Neural crest cell (in vitro differentiated cells): ENCODE measurements at places on chromosomes 12 and 14. TPM values are rescaled to one million over a fixed set of nuclear protein-coding genes. Genes with fewer than 3 reads are reported as not detected.

GRCh38 chr12:24363177-24363754 lies 413.8 kb upstream of the SOX5 start:
- no peak for DNase-seq

DNA sequence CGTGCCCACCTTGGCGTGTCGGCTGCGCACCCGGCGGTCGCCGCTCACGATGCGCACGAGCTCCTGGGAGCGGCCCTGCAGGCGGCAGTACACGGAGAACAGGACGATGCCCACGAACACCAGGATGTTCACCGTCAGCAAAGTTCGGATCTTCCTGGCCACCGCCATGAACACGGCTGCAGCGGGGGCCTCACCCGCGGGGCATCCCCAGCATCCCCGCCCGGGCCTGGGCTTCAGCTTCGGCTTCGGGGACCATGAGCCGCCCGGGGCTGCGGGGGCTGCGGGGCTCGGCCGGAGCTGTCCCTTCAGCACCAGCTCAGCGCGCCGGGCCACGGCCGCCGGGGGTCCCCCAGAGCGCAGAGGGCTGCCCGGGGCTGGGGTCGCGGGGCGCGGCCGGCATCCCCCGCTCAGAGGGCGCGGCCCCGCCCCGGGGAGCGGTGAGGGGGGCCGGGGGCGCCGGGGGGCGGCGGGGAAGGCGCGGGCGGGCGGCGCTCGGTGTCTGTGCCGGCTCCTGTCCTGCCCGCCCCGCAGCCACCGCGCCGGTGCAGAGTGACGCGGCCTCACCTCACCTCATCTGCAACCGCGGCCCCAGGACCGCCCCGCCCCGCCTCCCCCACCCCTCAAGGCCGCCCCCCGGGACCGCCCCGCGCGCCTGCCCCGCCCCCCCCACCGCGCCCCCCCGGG lies at the start of gene GALNT9:
Gene GALNT9, minus strand, starts transcription at position 554 of the 684 bp plus-strand sequence. Its CDS starts 386 bp downstream, at position 168.
- DNase-seq: peak; percentile 30

CEBPE gene
- total RNA-seq: not detected in 2 replicates

KLRC1 gene
- total RNA-seq: not detected in 2 replicates

KRT79 gene
- total RNA-seq: not detected in 2 replicates
